ENCODE measurements at places on chromosomes 6 and 20.

DNA sequence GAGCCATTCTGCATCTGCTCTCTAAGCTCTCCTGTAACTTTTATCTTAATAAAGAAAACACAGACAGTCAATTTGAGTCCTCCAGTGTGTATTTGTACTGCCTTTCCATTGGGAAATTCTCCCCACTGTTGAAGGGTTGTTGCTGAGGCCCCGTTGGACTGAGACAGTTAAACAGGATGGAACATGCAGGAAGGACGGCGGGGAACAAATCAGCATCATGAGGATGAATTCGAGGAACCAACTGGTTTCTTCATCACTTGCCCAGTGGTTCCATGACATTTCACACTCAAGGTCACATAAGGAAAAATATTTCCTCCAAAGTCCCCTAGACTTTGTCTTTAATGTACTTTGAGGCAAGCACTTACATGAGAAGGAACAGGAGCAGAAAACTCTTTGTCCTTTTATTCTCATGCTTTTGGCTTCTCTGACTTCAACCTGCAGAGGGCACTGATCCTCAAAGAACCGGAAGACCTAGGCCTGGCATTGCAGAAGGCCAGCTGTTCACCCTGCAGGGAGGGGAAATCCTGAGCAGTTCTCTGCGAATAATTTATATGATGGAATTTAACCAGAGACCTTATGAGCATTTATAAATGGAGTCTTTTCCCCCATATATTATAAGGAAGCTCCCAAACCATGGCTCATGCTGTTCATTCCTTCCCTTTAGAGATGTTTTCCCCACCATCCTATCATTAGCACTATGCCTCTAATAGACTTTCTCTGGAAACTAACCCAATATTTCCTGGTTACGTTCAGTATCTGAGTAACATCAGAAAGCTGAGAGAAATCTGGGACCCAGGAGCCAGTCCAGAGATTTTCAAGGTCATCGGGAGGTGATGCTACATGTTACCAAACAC is 55.2 kb upstream of the ADGRF1 start:
- DNase-seq = peak; percentile 46

- DNase-seq = no peak
Observed at GRCh38 chr20:12605751-12606150, 403.0 kb upstream of the SPTLC3 start.

DNA sequence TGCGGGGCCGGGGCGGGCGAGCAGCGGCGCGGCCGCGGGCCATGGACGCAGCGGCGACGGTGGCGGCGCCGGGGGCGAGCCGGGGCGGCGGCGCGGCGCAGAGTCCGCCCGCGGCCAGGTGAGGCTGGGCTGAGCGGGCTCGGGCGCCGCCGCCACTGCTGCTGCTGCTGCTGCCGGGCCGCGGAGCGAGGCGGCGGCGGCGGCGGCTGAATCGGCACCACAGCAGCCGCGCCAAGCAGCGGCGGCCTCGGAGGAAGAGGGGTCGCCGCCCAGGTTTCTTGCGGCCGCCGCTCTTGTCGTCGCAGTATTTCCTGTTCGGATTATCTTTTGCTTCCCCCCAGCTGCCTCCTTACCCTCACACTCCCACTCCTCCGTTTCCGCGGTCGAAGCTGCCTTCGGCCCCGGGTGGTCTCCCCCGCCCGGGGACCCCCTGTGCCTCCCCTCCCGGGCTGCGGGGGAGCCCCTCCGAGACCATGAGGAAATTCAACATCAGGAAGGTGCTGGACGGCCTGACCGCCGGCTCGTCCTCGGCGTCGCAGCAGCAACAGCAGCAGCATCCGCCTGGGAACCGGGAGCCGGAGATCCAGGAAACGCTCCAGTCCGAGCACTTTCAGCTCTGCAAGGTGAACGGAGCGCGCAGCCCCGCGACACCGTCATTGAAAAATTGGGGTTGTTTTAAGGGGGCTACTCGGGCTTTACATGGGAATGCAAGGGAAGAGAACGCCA is at the start of gene STXBP5:
Gene STXBP5 (plus strand): TSS at position 358 of the 726 bp plus-strand sequence. CDS start 116 bp downstream, at position 474.
- DNase-seq = no peak

DNA sequence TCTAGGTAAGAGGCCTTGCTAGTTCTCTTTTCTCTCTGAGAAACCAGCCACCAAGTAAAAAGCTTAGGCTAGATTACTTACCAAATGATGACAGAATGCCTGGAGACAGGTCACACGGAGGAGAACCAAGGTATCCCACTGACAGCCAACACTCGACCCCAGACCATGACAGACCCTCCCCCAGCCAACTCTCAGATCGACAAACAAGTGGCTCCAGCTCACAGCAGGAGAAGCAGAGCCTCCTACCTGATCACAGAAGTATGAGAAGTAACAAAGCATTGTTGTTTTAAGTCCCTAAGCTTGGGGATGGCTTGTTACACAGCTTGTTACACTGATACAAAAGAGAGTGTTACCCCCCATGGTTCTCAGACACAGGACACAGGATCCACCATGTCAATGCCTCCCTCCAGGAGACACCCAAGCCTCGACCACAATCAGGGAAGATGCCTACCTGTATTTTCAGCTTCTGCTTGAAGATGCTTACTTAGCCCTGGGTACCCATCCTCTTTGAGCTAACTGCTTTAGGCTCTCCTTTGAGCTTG is 423.8 kb upstream of the JARID2 start:
- no peak for DNase-seq

GRCh38 chr6:2141644-2142290 is 103.6 kb downstream of the GMDS start:
- DNase-seq = no peak

GRCh38 chr20:39268981-39269461 is 306.9 kb downstream of the DHX35 start:
- DNase-seq = no peak

GRCh38 chr6:157527471-157527907 is 146.5 kb downstream of the ZDHHC14 start:
- DNase-seq = no peak
